Left ventricle myocardium superior (tissue), 1 donor: ENCODE measurements at places on chromosomes 7 and 10. TPM values are rescaled to one million over a fixed set of nuclear protein-coding genes. Genes with fewer than 3 reads are reported as not detected.

DNA sequence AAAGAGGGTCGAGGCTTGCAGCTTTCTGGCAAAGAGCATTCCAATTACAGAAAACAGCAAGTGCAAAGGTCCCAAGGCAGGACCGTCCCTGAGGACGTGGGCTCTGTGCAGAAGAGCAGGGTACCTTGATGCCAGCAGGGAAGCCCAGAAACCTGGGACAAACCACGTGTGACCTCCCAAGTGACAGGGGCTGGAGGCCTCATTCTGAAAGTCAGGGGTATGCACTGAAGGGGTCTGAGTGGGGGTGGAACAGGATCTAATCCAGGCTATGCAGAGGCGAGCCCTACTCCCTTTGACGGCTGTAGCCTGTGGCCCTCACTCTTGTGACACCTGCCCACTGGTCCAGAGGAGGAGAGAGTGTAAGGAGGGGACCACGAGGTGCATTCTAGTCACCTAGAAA is 22.9 kb downstream of the TMEM273 start:
- no peak for DNase-seq

DNA sequence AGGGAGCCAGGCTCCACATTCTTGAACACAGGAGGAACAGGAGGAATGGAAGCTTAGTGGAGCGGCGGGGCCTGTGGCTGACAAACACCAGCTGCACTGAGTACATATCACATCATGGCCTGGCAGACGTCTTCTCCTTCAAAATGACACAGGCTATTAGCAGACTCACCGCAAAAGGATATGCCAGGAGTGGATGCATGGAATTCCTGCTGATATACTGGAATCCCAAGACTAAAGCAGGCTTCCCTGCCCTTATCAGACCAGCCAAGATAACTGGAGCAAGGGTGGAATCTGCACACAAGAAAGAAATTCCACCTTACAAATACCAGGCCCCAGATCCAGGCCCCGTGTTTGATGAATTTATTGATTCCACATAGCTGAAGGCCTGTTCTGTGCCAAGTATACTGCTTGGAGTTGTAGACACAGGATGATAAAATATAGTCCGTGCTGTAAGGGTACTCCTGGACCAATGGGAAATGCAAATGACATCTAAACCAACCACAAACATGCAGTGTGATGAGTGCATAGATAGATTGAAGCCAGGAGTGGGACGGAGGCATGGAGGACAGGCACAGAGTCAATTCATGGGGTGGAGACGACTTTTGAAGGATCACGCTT is 480.5 kb upstream of the ZMIZ1 start:
- peak; percentile 79 for DNase-seq

GRCh38 chr7:55490099-55490498 is 82.2 kb downstream of the VOPP1 start:
- no peak for DNase-seq

DNA sequence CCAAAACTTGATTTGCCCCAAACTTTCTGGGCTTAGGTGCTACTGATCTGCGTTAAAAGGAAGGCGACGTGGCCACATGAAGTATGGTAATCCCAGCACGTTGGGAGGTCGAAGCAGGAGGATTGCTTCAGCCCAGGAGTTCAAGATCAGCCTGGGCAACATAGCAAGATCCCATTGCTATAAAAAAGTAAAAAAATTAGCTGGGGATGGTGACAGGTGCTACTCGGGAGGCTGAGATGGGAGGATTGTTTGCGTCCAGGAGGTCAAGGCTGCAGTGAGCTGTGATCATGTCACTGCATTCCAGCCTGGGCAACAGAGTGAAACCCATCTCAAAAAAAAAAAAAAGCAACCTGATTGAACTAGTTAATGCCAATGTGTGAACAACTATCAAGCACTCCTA is 5.1 kb upstream of the CUL1 start:
- no peak for DNase-seq

GRCh38 chr7:14995774-14996173 is 93.2 kb upstream of the DGKB start:
- no peak for DNase-seq

GRCh38 chr10:93566435-93567276 is at the start of gene FFAR4:
Gene FFAR4, plus strand, starts transcription at chr10:93566665. Its CDS starts 56 bp downstream, at chr10:93566721.
- DNase-seq: peak; percentile 64

- no peak for DNase-seq
Observed at GRCh38 chr10:24485304-24485703, 238.4 kb downstream of the ARHGAP21 start.

DNA sequence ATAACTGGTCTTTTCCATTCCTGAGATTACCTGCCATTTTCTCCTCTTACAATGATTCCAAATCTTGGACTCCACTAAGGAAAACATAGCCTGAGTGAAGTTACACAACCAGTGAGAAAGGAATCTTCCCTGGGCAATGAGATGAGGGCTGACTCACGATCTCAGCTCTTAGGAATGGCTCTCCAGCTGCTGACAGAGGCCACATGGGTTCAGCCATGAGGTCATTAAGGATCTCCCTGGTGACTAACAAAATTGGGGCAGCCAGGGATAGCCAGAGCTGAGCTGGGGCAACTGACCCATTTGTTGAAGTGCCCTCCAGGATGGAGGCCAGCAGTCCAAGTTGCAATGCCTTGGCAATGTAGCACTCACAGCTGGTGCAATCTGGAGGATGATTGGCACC is 78.7 kb upstream of the MKLN1 start:
- DNase-seq: peak; percentile 52

DNA sequence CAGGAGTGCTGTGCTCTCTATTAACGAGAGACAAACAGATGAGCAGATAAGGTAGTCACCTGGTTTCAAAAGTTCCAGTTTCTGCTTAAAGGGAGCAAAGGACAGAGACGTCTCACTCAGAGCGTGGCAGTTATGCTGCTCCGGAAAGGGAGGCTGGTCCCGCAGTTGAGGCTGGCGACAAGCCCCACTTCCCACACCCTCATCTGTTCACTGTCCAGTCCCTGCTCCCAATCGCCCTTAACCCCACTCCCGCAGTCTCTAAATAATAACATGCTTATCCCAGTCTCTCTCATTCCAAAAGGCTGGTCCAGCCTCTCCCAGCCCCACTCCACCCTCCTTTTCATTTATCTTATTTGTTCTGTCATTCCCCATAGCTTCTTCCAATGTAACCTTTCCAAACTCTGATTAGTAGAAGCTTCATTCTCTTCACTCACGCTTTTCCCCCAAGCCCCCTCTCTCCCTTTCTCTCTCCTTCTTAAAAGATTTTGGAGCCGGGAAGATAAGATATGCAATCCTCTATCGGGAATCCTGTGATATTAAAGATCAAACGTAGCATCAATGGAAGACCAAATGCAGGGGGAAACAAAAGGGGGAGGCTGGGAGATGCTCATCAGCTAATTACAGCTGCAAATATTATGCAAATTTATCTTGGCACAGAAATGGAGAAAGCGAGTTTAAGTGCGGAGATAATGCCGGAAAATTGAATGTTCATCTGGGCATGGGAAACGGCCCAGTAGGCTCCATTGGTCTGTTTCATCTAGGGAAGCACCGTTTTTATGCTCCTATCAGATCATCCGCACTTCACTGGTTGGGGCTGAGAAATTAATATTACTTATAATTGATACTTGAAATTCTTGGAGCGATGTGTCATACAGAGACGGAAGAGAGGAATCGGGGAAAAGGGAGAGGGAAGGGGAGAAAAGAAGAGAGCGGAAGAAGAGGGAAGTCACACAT is 16.3 kb upstream of the GATA3 start:
- no peak for DNase-seq

- no peak for DNase-seq
Observed at GRCh38 chr7:70797109-70797514, 334.8 kb upstream of the GALNT17 start.

DNA sequence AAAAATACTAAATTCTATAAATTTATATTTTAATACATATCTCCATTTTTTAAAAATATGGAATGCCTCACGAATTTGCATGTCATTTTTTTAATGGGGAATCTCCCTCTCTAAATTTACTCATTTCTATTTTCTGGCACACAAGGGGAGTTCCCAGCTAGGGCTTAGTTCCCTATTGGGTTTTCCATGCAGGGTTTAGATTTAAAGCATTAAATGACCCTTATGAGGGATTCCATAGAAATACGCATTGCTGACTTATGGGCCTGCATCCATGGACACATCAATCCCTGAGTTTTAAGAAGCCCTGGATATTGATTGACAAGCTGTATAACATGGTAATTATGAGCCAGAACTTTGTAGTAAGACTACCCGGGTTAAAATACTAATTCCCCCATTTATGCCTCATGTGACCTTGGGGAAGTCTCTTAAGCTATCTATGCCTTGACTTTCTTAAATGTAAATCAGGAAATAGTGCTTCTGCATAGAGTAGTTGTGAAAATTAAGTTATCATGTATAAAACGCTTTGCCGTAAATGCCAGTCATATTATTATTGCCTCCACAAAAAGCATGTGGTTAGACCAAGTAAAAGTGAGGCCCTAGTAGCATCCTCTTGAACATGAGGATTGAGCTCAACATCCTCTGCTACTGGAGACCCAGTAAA is 78.8 kb upstream of the ANKRD1 start:
- DNase-seq: no peak

DNA sequence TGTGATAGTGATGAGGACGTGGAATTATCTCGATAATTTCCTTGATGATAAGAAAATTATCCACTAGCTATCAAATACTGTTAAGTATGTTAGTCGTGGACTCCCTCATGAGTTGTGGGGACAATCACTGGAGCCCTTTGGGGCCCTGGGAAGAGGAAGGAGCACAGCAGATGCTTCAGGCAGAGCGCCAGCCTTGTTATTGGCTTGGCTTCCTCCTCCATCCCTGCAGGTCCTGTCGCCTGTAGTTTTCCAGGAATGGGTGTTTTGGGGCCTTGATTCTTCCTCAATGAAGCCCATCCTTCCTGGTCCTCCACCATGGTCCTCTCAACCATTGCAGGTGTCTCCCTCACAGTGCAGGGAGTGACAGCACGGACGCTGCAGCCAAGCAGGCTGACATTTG is 32.5 kb upstream of the ZNF32 start:
- no peak for DNase-seq

DNA sequence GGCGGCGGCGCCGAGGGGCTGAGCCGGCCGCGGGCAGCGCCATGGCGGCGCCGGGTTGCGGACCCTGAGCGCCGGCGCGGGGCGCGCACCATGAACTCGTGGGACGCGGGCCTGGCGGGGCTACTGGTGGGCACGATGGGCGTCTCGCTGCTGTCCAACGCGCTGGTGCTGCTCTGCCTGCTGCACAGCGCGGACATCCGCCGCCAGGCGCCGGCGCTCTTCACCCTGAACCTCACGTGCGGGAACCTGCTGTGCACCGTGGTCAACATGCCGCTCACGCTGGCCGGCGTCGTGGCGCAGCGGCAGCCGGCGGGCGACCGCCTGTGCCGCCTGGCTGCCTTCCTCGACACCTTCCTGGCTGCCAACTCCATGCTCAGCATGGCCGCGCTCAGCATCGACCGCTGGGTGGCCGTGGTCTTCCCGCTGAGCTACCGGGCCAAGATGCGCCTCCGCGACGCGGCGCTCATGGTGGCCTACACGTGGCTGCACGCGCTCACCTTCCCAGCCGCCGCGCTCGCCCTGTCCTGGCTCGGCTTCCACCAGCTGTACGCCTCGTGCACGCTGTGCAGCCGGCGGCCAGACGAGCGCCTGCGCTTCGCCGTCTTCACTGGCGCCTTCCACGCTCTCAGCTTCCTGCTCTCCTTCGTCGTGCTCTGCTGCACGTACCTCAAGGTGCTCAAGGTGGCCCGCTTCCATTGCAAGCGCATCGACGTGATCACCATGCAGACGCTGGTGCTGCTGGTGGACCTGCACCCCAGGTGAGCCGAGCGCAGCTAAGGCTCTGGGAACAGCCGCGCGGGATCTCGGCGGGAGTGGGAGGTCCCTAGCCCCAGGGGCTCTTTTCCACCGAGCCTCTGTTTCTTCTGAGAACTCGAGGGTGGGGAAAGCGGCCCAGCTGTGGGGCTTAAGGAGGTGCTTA is at the start of gene GPR26:
GPR26 (plus strand) TSS at position 38 of the 919 bp plus-strand sequence; CDS start at position 91, 53 bp downstream.
- DNase-seq: no peak

- peak; percentile 15 for DNase-seq
Observed at GRCh38 chr10:43209651-43210141, 57.2 kb downstream of the RASGEF1A start.

DNA sequence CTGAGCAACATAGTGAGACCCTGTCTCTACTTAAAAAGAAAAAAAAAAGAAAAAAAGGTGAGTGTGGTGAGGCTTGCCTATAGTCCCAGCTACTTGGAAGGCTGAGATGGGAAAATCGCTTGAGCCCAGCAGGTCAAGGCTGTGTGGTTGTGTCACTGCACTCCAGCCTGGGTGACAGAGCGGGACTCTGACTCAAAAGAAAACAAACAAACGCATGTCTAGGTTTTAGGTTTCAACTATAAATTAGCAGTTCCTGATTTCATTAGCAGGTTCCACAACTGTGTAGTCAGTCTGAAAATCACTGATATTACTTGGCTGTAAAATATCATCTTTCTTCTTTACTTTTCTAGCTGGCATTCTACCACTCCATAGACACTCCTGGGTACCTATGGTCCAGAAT is 155.7 kb upstream of the HGF start:
- no peak for DNase-seq

DNA sequence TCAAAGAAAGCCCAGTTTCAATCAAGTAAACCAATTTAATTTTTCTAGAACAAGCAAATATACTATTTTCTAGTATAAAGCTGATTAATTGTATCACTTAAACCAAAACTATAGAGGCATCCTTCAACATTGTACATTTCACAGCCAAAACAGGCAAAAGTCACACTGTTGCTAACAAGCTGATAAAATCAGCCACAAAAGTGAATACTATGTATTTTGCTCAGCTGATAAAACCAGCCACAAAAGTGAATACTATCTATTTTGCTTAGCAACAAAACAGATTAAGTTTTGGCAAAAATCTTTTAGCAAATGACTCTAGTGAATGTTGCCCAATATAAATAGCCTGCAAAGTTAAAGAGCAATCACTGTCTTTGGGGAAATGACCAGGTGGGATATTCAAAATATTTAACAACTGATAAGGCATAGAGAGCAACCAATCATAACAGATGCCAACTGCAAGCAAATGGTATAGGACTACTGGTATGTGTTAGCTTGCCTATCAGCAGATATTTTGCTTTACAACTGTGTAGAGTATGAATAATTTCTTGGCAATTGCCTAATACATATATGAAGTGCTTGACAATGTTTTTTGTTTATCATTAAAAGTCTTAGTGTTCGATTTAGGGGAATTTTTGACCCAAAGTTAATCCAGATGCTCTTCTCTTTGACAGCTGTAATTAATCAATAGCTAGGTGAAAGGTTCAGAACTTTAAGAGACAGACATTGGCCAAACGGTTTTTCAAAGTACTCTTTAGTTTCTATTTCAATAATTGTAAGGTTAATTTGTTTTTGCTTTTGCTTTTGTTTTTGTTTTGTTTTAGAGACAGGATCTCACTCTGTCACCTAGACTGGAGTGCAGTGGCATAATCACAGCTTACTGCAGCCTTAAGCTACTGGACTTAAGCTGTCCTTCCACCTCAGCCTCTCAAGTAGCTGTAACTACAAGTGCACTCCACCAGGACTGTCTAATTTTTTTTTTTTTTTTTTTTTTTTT is 44.4 kb upstream of the SP4 start:
- DNase-seq: no peak

TLL2 gene
- 11.6 TPM for total RNA-seq

TRIM73 gene
- total RNA-seq: 1.3 TPM

CAMK2G gene
- 11.9 TPM for total RNA-seq

SLC18A2 gene
- 0.17 TPM for total RNA-seq

CADPS2 gene
- total RNA-seq: 29.1 TPM

ADAM8 gene
- total RNA-seq: 2.4 TPM

DENND2A gene
- 14.4 TPM for total RNA-seq

SLC39A12 gene
- total RNA-seq: not detected
